ENCODE measurements at places on chromosomes 16 and 17.

DNA sequence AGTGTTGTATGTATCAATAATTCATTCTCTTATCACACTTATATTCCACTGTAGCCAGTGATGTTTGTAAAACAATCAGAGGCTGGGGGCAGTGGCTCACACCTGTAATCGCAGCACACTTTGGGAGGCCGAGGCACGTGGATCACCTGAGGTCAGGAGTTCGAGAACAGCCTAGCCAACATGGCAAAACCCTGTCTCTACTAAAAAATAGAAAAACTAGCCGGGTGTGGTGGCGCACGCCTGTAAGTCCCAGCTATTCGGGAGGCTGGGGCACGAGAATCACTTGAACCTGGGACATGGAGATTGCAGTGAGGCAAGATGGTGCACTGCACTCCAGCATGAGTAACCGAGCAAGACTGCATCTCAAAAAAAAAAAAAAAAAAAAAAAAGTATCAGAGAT is 217.0 kb downstream of the CPPED1 start:
- no peaks in the 10 kb centered on the region for H3K36me3 ChIP-seq
- H3K4me1 ChIP-seq = no peaks in the 10 kb centered on the region
- no peak for DNase-seq
- H3K27ac ChIP-seq = no peak overlapping the region

- peaks cover 16% of the 10 kb centered on the region for H3K4me1 ChIP-seq
- H3K27me3 ChIP-seq = no peaks in the 10 kb centered on the region
- DNase-seq = no peak
Observed at GRCh38 chr16:3180445-3180878, 7.5 kb upstream of the OR1F1 start.

GRCh38 chr16:27853101-27853500 is 210.4 kb downstream of the GSG1L start:
- peak; percentile 4 for DNase-seq
- no peak overlapping the region for H3K4me3 ChIP-seq
- no peaks in the 10 kb centered on the region for H3K27me3 ChIP-seq
- H3K27ac ChIP-seq = no peak overlapping the region
- peaks cover 17% of the 10 kb centered on the region for H3K4me1 ChIP-seq
- H3K36me3 ChIP-seq = no peaks in the 10 kb centered on the region

DNA sequence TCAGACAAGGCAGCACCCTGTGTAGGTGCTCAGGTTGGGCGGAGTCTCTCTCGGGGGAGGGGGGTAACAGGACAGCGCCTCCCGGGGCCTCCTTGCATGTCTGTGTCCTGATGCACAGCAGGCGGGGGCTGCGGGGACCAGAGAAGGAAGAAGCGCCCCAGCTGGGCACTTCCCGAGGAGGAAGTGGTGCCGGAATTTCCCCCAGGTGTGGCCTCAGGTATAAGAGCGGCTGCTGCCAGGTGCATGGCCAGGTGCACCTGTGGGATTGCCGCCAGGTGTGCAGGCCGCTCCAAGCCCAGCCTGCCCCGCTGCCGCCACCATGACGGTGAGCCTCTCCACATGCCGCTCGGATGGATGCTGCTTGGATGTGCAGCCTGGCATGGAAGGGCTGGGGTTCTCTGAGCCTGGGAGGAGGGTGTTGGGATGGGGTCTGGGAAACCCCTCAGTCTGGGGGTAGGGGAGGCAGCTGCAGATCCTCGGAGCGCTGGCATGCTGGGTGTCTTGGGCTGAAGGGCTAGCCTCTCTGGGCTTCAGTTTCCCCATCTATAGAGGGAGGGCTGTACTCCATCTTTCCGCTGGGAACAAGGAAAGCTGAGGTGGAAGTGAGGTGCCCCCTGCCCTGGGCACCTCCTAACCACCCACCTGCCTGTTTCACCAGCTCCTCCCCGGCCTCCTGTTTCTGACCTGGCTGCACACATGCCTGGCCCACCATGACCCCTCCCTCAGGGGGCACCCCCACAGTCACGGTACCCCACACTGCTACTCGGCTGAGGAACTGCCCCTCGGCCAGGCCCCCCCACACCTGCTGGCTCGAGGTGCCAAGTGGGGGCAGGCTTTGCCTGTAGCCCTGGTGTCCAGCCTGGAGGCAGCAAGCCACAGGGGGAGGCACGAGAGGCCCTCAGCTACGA is at the start of gene IL17C:
Gene IL17C (plus strand): TSS at position 250 of the 908 bp plus-strand sequence. CDS start 70 bp downstream, at position 320.
- no peak within 1 kb of the TSS for H3K4me3 ChIP-seq
- no peak within 1 kb of the TSS for H3K27ac ChIP-seq
- no peak for DNase-seq
- peaks cover 16% of the 10 kb centered on the region for H3K4me1 ChIP-seq
- H3K36me3 ChIP-seq = no peaks in the 10 kb centered on the region

DNA sequence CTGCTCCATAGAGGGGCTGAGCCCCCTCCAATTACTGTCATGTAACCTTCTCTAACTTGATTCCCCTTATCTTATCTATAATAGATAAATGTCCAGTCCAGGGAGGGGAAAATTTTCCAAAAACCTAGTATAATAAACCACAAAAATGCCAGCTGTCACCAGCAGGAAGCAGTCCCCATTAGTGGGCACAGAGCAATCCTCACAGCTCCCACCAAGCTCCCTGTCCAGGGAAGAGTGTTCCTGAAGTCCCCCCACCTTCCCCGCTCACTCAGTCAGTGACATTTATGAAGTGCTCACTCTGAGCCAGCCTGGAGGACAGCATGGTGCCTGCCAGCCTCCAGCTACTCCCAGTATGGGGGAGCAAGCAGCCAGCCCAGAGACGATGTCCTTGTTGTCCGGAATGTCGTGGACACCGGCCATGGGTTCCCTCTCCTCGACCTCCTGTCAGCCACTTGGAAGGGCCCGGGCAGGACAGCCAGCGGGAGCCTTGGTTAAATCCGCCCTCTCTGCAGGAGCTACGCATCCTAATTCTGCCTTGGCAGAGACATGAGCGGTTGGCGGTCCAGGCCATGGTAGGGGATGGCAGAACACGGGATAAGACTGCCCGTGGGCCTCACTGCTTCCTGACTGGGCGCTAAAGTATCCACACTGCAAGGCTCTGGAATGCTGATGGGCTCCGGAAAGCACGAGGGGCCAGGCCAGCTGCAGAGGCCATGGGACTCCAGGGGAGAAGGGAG is 102.0 kb upstream of the CDH5 start:
- DNase-seq = no peak
- H3K36me3 ChIP-seq = no peaks in the 10 kb centered on the region
- no peak overlapping the region for H3K4me3 ChIP-seq
- H3K27ac ChIP-seq = no peak overlapping the region
- H3K4me1 ChIP-seq = no peaks in the 10 kb centered on the region
- no peaks in the 10 kb centered on the region for H3K27me3 ChIP-seq

DNA sequence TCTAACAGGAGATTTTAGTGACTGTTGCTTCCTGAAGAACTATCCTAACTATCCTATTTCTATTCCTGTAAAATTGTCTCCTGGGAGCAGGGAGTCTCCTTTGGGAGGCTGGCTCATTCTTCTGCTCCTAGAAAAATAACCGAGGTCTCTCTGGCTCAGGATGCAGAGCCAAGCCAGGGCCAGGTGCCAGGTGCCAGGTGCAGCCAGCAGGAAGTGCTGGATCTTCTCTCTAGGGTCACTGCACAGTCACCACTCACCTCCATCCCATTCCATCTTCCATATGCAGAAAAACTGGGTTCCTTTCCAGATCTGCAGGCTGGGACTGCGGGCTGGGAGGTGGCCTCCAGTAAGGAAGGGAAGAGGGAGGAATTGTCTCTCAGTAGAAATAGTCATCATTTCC is 3.8 kb upstream of the TMC7 start:
- H3K4me3 ChIP-seq = no peak overlapping the region
- no peak overlapping the region for H3K27ac ChIP-seq
- no peaks in the 10 kb centered on the region for H3K27me3 ChIP-seq
- DNase-seq = no peak
- no peaks in the 10 kb centered on the region for H3K36me3 ChIP-seq
- peaks cover 7% of the 10 kb centered on the region for H3K4me1 ChIP-seq

DNA sequence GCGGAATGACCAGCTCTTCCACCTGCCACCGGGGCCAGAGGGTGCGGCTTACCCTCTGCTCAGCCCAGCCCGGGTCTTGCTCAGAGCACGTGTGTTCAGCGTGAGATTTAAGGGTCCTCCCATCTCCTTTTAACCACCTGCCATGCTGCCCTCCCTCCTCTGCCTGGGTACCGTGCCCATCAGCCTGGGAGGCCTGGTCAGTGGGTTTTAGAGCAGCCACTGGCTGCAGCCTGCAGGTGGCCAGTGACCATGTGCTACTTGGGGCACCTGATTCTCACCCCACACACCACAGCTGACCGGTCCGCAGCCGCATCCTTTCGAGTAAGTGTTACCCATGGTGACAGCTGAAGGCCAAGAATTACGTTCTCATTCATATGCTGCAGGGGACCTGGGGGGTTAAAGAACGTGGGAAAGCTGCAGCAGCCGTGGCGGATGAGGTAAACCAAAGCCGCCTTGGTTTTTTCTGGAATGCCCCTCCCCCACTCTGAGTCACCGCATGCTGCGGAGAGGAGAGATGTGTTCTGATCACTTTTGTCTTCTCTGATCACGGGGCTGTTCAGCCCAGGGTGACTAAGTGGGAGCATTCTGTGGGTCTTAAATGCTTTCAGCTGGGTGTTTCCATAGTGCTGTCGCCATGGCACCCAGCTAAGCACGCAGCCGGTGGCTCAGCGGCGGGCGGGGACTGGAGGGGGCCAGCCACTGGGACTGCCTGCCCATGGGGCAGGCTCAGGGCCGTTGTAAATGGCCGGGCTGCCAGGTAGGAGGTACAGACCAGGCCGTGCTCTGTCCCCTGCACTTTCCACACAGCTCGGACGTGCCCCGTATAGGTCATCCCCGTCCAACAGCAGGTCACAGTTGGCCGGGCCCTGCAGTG is 59.8 kb downstream of the BAIAP2 start:
- DNase-seq = peak; percentile 84
- H3K36me3 ChIP-seq = no peaks in the 10 kb centered on the region
- no peak overlapping the region for H3K4me3 ChIP-seq
- H3K4me1 ChIP-seq = no peaks in the 10 kb centered on the region
- H3K27me3 ChIP-seq = no peaks in the 10 kb centered on the region
- H3K27ac ChIP-seq = peak overlapping the region; percentile 22

DNA sequence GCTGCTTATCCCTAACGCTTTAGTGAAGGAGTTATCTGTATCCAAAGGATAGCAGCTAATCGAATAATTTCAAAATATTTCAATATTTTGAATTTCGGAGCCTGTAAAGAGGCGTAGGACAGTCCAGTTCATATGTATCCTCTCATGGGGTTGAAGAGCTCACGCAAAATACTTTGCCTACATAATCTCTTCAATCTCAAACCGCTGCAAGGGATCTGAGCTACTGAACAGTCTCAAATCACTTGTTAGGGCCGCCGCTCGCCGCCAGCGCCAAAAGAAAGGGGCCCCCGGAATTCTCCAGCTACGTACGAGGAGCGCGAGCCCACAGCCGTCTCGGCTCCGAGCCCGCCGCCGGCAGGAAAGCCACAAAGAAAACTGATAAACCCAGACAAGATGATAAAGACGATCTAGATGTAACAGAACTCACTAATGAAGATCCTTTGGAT is 601 bp upstream of the RFWD3 start:
- H3K27ac ChIP-seq = peak overlapping the region; percentile 59
- H3K4me3 ChIP-seq = peak overlapping the region; percentile 97
- no peaks in the 10 kb centered on the region for H3K27me3 ChIP-seq
- H3K36me3 ChIP-seq = peaks cover 12% of the 10 kb centered on the region

GRCh38 chr17:47189732-47190237 is 690 bp upstream of the CDC27 start:
- no peak for DNase-seq
- peak overlapping the region; percentile 97 for H3K27ac ChIP-seq

GRCh38 chr17:5286846-5287245 is 4.8 kb downstream of the RABEP1 start:
- no peaks in the 10 kb centered on the region for H3K27me3 ChIP-seq
- H3K4me1 ChIP-seq = peaks cover 33% of the 10 kb centered on the region
- H3K4me3 ChIP-seq = no peak overlapping the region
- H3K36me3 ChIP-seq = no peaks in the 10 kb centered on the region

GRCh38 chr17:31415640-31416502 is 24.4 kb downstream of the RAB11FIP4 start:
- H3K4me3 ChIP-seq = no peak overlapping the region
- no peaks in the 10 kb centered on the region for H3K4me1 ChIP-seq
- no peak overlapping the region for H3K27ac ChIP-seq

DNA sequence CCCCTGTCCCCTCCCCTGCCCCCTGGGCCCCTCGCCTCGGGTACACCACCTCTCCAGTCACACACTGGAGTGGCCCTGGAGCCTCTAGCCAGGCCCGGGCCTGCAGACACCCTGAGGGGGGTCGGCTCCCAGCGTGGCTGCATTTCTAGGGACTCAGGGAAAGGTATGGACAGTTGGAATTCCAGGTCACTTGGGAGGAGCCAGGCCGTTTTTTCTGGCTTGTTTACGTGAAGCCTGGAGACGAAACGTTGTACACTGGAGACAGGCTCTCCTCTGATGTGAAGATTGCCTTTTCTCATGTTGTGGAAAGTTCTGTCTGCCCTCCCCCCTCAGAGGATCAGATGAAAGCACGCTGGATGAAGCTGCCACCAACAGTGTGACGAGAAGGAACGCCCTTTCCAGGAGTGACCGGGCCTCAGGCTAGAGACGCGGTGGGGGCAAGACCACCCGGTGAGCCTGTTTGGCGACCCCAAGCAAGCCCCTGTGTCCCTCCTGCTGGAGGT is 4.0 kb upstream of the PPP1R27 start:
- no peak overlapping the region for H3K4me3 ChIP-seq
- H3K4me1 ChIP-seq = peaks cover 3% of the 10 kb centered on the region
- DNase-seq = no peak
- peaks cover 11% of the 10 kb centered on the region for H3K36me3 ChIP-seq

- no peaks in the 10 kb centered on the region for H3K4me1 ChIP-seq
- no peak overlapping the region for H3K4me3 ChIP-seq
- H3K36me3 ChIP-seq = peaks cover 5% of the 10 kb centered on the region
- DNase-seq = no peak
- no peaks in the 10 kb centered on the region for H3K27me3 ChIP-seq
Observed at GRCh38 chr16:70730031-70730430, 44.2 kb upstream of the MTSS2 start.

- no peak overlapping the region for H3K4me3 ChIP-seq
- H3K27me3 ChIP-seq = no peaks in the 10 kb centered on the region
- no peak for DNase-seq
- H3K27ac ChIP-seq = no peak overlapping the region
Observed at GRCh38 chr17:40517286-40517662, 15.9 kb upstream of the TNS4 start.

GRCh38 chr17:49016775-49017463 is 19.7 kb downstream of the IGF2BP1 start:
- H3K27ac ChIP-seq = no peak overlapping the region
- H3K36me3 ChIP-seq = no peaks in the 10 kb centered on the region
- peaks cover 16% of the 10 kb centered on the region for H3K4me1 ChIP-seq

DNA sequence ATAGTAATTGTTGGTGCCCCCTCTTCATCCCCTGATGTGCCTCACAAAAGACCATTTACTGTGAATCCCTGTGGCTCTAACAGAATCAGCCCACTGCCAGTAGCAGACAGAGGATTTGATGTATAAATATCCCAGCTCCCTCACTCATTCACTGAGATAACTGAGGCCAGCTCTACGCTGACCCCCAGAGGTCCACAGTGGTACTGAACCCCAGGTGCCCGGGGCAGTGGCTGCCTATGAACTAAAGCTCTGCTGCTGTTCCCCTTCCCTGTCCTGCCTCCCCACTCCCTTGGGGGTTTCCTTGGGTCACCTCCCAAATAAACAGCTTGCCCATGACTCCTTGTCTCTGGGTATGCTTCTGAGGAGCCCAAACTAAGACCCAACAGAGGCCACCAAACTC is 295.8 kb downstream of the FOXL1 start:
- no peak overlapping the region for H3K4me3 ChIP-seq
- no peak overlapping the region for H3K27ac ChIP-seq
- no peaks in the 10 kb centered on the region for H3K27me3 ChIP-seq

GRCh38 chr16:10551881-10552280 is 28.5 kb downstream of the EMP2 start:
- peaks cover 34% of the 10 kb centered on the region for H3K4me1 ChIP-seq
- peaks cover 15% of the 10 kb centered on the region for H3K36me3 ChIP-seq
- H3K27me3 ChIP-seq = no peaks in the 10 kb centered on the region
- H3K4me3 ChIP-seq = no peak overlapping the region
- no peak for DNase-seq
